ENCODE measurements at places on chromosomes 11 and 22.

GRCh38 chr11:22635689-22636088, 10.1 kb upstream of the FANCF start:
- no peaks in the 10 kb centered on the region for H3K36me3 ChIP-seq
- H3K27ac ChIP-seq = no peak overlapping the region
- peaks cover 3% of the 10 kb centered on the region for H3K4me1 ChIP-seq
- no peak for DNase-seq
- H3K4me3 ChIP-seq = no peak overlapping the region
- peaks cover 21% of the 10 kb centered on the region for H3K27me3 ChIP-seq

DNA sequence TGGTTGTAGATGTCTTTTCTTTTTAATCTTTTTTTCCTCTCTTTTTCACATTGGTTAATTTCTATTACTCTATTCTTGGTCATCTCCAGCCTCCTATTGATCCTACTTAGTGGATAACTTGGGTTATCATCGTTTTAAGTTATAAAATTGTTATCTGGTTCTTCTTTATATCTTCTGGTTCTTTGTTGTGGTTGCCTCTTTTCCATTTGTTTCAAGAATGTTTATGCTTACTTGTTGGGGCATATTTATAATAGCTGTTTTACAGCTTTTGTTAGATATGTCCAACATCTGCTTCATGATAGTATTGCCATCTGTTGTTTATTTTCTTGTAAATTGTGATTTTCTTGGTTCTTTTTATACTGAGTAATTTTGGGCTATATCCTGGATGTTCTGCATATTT, 1429.6 kb downstream of the TBC1D22A start:
- H3K27ac ChIP-seq = no peak overlapping the region
- no peak for DNase-seq
- H3K36me3 ChIP-seq = no peaks in the 10 kb centered on the region

GRCh38 chr11:60594998-60595642, 79.9 kb downstream of the MS4A13 start:
- no peak overlapping the region for H3K27ac ChIP-seq
- H3K4me3 ChIP-seq = no peak overlapping the region
- peaks cover 3% of the 10 kb centered on the region for H3K27me3 ChIP-seq
- no peak for DNase-seq
- no peaks in the 10 kb centered on the region for H3K36me3 ChIP-seq
- H3K4me1 ChIP-seq = no peaks in the 10 kb centered on the region

DNA sequence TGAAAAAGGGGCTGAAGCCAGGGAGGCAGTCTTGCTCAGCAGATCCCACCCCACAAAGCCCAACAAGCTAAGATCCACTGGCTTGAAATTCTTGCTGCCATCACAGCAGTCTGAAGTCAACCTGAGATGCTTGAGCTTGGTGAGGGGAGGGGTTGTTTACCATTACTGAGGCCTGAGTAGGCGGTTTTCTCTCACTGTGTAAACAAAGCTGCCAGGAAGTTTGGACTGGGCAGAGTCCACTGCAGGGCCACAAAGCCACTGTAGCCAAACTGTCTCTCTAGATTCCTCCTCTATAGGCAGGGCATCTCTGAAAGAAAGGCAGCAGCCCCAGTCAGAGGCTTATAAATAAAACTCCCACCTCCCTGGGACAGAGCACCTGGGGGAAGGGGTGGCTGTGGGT, 746.1 kb upstream of the LRRC4C start:
- H3K27ac ChIP-seq = no peak overlapping the region
- H3K36me3 ChIP-seq = no peaks in the 10 kb centered on the region
- DNase-seq = no peak

- H3K4me3 ChIP-seq = no peak overlapping the region
- H3K36me3 ChIP-seq = no peaks in the 10 kb centered on the region
- peak; percentile 10 for DNase-seq
- H3K27me3 ChIP-seq = peaks cover 5% of the 10 kb centered on the region
- H3K4me1 ChIP-seq = no peaks in the 10 kb centered on the region
Measured at GRCh38 chr11:77525455-77526091, 51.7 kb upstream of the PAK1 start.

DNA sequence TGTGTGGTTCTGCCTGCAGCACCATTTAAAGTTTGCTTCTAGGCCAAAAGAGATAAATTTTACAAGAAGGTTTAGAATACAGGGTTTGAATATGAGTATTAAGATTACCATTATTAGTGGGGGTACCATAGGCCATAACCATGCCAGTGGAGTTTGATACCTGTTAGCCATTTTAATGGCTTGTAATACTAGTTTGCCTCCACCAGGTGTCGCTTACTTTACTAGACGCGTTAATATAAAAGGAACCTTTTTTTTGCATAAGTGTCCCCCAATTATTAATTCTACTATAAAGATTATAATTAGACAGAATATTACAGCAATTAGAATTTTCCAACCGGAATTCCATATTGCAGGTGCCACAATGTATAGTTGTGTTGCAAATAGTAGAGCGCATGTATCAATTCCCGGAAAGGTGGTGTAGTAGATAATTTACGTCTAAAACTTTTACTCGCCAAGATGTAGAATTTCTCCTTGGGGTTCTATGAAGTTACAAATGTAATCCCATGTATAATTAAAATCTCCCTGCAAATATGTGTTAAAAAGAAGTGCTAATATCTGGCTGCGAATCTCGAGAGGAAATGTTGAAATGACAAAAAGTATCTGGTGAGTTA, 16.1 kb downstream of the MS4A6E start:
- no peaks in the 10 kb centered on the region for H3K36me3 ChIP-seq
- no peak for DNase-seq
- peaks cover 4% of the 10 kb centered on the region for H3K27me3 ChIP-seq
- no peak overlapping the region for H3K4me3 ChIP-seq
- H3K27ac ChIP-seq = no peak overlapping the region
- H3K4me1 ChIP-seq = no peaks in the 10 kb centered on the region

DNA sequence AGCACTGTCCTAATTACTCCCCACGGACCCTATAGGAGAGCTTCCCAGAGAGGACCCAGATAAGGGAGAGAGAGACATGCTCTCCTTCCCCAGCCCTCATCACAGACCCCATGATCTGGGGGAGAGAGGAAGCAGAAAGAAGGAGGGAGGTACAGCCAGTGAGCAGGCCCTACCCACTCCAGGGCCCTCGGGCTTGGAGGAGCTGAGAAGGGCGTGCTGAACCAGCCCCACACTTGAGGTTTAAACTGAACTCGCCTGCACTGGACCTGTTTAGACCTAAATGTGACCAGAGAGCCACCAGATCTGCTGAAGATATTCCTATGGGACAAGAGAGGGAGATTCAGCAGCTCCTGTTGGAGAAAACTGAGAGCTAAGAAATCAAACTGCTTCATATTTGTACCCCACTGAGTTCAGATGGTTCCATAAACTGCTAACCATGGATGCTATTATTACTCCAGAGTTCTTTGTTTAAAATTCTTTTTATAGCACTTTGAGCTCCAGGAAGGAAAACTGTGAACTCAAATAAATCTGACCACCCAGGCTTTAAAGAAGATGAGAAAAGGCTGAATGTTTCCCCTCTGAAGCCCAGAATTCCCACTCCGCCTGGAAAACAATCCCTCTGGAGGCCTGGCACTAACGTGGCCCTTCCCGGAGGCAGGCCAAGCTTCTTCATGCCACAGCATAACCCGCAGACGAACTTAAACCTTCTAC, 67.2 kb downstream of the EFCAB6 start:
- peaks cover 22% of the 10 kb centered on the region for H3K27me3 ChIP-seq
- no peak overlapping the region for H3K27ac ChIP-seq
- no peaks in the 10 kb centered on the region for H3K36me3 ChIP-seq
- DNase-seq = no peak
- no peaks in the 10 kb centered on the region for H3K4me1 ChIP-seq
- no peak overlapping the region for H3K4me3 ChIP-seq

DNA sequence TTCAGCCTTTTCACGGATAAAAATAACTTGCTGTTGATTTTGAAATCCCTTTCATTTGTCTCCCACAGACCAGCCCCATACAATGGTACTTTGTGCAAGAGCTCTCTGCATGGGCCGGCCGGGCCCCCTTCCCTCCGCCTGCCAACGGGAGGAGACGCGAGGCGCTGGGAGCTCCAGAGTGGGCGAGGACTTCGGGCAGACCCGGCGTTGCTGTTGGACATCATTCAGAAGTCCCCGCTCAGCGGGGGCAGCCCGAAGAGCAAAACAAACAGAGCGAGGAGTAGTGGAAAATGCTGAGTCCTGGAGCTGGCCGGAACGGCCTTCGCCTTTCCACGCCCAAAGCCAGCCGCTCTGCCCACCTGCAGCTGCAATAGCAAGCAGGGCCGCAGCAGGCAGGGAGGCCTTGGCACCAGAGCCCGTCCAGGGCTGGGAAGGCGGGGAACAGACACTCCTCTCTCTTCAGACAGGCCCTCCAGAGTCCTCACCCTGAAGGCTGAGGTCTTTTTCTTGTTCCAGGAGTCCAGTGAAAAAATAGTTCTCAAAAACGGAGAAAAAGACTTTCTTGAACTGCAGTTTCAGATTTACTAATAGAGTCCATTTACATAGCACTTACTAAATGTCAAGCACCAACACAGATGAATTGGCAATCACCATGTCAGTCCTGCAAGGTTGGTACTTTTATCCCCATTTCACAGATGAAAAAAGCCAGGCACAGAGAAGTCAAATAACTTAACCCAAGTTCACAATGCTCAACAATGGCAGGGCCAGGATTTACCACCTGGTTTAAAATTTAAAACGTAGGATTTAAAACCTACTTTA, 135.5 kb downstream of the ETS1 start:
- H3K4me3 ChIP-seq = peak overlapping the region; percentile 65
- H3K4me1 ChIP-seq = peaks cover 46% of the 10 kb centered on the region
- H3K27me3 ChIP-seq = no peaks in the 10 kb centered on the region

DNA sequence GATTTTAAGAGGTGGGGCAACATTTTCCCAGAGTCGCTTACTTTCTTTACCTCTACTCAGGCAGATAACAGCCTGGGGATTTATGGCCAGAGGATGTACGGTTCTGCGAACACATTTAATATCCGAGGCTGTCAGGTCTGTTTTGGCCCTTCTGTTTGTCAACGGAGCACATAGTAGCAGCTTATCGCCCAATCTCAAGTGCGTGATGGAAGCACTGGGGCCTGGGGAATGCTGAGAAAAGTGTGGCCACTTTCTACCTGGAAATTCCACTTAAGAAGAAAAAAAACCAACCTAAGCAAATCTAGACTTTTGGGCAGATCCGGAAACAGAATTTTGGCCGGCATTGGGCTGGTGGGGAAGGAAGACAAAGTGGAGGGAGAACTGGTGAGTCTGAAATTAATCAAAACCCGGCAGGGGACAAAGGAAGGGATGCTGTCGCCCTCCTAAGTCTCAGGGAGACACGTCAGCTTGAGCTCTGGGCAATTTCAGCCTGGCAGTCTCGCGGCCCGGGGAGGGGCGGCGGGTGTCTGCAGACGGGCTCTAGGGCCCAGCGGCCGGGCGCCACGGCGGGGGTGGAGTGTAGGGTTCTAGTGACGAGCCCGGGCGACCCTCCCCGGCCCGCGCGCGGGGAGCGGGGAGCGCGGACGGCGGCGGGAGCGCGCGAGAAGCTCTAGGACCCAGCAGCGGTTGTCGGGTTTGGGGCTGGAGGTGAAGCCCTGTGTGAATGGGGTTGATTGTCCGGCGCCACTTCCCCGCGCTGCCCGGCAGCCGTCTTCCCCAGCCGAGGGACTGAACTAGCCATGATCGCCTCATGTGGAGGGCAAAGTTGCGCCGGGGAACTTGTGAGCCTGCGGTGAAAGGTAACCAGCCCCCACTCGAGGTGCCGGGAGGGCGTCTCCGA, at the start of gene AMOTL1:
AMOTL1 (plus strand) TSS at position 656 of the 901 bp plus-strand sequence; CDS start at position 812, 156 bp downstream.
- H3K27ac ChIP-seq = peak within 1 kb of the TSS; percentile 95
- H3K27me3 ChIP-seq = no peaks in the 10 kb centered on the region
- peak within 1 kb of the TSS; percentile 91 for H3K4me3 ChIP-seq

GRCh38 chr22:27780161-27780575, 21.4 kb downstream of the MN1 start:
- H3K27me3 ChIP-seq = no peaks in the 10 kb centered on the region
- no peak for DNase-seq
- H3K4me3 ChIP-seq = peak overlapping the region; percentile 10
- H3K4me1 ChIP-seq = peaks cover 80% of the 10 kb centered on the region
- peaks cover 41% of the 10 kb centered on the region for H3K36me3 ChIP-seq

DNA sequence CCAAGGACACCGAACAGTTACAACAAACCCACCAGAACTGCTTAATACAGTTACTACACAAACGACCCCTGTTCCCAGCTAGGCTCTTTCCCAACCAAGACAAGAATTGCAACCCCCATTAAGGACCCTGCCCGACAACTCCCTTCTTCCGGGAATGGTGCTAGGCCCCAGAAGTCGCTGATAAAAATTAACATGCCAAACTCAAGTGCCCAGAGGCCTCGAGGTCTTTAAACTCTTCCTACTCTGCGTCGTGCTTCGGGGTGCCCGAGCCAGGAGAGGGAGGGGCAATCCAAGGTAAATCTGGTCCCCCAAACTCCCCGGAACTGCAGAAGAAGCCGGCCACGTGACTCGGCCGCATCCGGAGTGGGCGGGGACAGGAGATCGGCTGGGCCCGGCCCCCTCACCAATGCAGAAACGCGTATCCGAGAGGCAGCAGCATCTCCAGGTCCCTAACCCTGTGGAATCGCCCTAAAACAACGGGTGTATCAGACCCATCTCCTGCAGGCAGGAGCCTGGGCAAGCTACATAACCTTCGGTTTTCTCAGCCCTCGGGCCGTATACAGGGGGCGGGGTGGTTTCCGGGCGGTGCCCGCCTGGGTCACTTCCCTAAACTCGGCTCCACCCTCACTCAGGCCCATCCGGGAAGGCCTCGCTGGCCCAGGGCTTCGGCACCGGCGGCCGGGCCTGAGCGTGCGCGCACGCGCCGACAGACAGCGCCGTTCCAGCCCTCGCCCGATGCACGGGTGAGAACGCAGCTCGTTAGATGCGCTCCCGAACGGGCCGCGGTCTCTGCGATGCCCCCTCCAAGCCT, 1.1 kb downstream of the CFL1 start:
- H3K27me3 ChIP-seq = no peaks in the 10 kb centered on the region
- peaks cover 45% of the 10 kb centered on the region for H3K4me1 ChIP-seq
- H3K27ac ChIP-seq = peak overlapping the region; percentile 82
- peaks cover 39% of the 10 kb centered on the region for H3K36me3 ChIP-seq
- peak overlapping the region; percentile 83 for H3K4me3 ChIP-seq
